ENCODE measurements at places on chromosomes 3 and 15.

- no peak for DNase-seq
Observed at GRCh38 chr15:40038275-40038637, 725 bp downstream of the SRP14 start.

- DNase-seq = no peak
Observed at GRCh38 chr3:160987982-160988964, 116.9 kb downstream of the B3GALNT1 start.

DNA sequence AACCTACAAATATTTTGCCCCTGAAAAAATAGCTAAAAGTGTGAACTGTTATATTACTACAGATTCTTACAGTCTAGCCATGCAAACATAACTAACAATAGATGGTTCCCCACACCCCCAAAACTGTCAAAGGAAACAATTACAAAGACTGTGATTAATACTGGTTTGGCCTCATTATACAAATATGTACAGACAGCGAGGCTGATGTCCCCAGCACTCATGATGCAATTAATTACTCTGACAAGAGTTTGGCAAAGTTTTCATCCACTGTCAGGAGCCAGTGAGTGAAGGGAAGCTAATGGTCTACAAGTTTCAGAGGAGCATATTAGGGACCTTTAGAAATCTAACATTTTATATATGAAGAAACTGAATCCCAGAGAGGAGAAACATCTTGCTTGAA, 61.0 kb downstream of the HMG20A start:
- DNase-seq = no peak

DNA sequence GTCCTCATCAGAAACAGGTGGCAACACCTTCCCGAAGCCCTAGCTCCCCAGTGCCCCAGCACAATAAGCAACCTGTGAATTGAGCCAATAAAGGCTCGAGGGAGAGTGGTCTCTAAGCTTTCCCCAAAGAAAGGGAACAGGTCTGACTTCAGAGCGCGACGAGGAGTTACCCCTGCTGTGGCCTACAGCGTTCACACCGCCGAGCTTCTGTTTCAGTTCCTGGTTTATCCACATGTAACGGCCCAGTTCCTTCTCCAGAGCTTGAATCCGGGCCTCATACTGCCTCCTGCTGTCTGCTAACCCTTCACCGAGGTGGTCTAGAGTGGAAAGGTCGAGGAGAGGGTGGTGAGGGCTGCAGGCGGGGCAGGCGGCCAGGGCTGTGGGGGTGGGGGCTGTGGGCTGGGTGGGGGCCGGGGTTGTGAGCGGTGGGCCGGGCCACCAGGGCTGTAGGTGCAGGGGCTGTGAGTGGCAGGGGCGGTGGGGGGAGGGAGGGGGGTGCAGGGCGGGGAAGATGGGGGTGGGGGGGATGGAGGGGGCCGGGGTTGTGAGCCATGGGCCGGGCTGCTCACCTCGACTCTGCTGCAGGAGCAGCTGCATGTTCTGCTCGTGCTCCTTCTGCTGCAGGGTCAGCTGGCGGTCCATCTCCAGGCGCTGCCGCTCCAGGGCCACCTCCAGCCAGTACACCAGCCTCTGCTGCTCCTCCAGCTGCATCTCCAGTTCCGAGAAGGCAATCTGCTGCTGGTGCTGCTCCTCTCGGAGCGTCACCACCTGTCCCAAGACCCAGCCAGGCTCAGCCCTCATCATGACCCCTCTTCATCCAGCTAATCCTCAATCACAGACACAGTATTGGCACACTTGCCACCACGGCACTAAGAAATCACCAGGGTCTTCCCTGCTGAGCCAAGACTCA, 26.2 kb downstream of the KIF7 start:
- no peak for DNase-seq

Data from NCI-H2029 treated with DMSO at 0.1 percent for 48 hours (cell line).